ENCODE measurements at places on chromosomes 2 and 18.

DNA sequence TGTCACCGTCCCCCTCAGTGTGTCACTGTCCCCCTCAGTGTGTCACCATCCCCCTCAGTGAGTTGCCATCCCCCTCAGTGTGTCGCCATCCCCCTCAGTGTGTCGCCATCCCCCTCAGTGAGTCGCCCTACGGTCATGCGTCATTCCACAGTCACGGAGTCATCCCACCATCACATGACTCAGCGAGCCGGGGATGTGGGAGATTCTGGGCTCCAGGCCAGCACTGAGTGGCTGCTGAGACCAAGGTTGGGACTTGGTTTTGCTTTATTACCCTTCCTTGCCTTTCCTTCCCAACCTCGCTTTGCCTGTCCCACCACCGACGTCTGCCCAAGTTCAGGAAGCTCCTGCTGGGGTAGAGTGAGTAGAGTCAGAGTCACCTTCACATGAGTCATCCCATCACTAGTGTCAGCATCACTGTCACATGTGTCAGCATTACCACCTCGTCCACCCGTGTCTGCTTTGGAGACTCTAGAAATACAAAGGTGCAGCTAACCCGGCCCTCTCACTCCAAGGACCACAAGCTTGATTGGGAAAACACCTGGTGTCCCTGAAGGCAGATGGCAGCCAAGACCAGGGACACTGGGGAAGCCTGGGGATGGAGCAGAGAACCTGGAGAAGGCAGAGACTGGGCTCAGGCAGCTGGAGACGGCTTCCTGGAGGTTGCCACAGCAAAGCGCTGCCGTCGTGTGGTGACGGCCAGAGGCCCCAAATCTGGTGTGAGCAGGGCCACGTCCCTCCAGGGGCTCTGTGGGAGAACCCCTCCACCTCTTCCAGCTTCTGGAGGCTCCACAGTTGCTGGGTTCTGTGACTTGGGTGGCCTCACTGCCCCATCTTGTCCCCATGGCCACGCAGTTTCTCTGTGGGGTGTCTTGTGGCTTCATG is 485.2 kb upstream of the SALL3 start:
- DNase-seq, result no peak

DNA sequence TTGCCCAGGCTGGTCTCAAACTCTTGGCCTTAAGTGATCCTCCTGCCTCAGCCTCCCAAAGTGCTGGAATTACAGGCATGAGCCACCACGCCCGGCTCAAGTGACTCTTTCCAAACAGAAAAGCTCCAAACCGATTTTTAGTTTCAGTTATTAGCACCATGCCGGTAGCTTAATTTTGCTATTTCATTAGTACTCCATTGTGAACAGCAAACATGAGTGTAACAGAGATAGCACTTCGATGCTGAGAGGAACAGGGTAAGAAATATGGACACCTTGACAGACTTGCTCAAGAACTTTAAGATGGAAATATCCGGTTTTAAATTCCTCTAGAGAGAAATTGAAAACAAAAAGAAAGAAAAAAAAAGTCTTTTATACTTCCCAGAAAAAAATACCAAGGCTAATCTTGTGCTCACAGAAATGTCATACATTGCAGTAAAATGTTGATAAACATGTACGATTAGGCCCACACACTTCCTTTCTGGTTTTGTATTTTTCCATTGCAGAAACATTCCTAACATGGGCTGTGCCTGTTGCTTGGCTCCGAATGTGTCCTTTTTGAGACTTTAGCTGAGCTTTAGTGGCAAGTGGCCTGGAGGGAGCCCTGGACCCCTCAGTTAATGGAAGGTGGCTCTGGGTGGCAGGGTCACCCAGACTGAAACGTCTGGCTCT is 18.3 kb downstream of the FHL2 start:
- DNase-seq, result no peak

- DNase-seq, result peak; percentile 80
Measured at GRCh38 chr18:9750606-9751304, 42.7 kb downstream of the RAB31 start.

- no peak for DNase-seq
Measured at GRCh38 chr2:117718048-117718447, 96.4 kb upstream of the DDX18 start.

GRCh38 chr2:50086450-50086849 is 932.1 kb upstream of the FSHR start:
- DNase-seq, result no peak

DNA sequence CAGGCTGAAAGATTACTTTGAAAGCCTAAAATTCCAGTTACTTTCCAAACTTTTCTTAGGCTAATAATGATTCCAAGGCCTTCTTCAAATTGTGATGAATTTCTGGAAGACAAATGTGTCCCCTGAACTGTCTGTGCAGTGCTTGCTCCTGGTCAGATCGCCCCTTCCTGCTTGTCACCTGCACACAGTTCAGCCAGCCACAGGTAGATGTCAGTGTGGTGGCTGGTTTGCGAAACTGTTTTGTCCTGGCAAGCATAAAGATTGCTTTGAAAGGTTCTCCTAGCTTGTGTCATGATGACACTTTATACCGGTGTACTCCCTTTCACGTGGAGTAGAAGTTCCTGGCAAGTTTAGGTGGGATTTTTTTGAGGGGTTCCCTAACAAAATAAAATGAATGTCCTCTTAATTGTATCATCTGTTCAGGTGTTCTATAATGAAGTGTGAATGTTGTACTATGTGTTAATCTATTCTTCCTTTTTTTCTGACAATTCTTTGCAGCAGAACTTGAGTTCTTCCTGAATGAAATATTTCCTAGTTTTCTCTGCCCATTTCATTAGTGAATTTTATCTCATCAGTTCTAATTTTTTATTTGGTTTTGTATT is 298.8 kb downstream of the ZNF407 start:
- no peak for DNase-seq

DNA sequence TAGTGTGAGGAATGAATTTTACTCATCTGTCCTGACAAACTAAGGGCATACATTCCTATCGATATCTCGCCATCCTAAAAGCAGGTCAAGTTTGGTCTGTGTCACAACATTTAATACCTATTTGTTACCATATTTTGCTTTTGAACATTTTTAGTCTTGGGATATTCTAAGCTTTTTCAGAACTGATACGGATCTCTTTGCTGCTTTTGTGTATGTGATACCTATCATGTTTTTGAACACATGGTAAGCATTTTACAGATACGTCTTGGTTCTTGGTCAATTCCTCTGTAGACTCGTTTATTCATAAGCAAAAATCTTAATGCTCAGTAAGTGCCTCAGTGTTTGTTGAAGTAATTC is 592 bp downstream of the ZNF397 start:
- no peak for DNase-seq

GRCh38 chr2:152622219-152622618 is 95.0 kb downstream of the PRPF40A start:
- no peak for DNase-seq

- no peak for DNase-seq
Measured at GRCh38 chr2:144434425-144435222, 85.3 kb downstream of the ZEB2 start.

GRCh38 chr2:47964722-47965434 is 58.6 kb upstream of the FBXO11 start:
- DNase-seq, result no peak

DNA sequence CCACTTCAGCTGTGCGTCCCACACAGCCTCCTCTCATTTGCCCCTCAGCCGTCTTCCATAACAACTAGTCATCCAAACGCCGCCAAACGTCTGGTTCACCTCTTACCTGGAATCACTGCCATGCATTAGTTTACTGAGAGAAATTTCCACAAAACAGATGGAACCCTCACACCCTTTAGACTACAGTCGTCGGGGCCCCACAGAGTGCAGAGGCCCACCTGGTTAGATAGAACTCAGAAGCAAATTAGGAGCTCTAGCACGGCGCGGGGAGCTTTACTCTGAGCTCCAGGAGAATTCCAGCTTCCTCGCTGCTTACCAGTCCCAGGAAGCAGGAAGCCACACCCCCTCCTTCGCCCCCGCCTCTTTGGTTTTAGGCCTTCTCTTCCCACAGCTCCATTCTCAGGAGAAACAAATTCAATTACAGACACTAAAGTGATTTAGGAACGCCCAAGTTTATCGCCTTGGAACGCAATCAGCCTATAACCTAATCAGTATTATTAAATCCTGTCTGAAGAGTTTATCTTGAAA is 9.4 kb downstream of the RNU2-63P start:
- no peak for DNase-seq

DNA sequence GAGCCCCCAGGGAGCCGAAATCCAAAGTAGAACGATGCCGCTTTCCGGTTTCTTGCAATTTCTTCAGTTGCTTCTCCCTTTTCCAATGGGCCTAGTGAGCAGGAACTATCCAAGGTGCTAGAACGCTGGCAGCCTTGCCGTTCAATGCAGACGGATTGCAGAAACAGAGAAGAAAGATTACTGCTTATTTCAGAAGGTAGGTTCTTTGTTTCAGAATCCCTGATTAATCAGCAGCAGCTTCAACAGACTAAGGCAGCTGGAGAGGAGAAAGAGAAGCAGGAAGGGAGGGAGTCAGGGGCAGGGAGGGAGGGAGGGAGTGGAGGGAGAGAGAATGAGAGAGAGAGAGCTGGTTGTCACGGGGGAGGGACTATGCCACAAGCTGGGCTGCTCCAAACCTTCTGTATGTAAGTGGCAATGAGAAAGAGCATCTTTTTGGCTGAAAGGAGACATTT is 576 bp downstream of the NYAP2 start:
- DNase-seq, result peak; percentile 0

DNA sequence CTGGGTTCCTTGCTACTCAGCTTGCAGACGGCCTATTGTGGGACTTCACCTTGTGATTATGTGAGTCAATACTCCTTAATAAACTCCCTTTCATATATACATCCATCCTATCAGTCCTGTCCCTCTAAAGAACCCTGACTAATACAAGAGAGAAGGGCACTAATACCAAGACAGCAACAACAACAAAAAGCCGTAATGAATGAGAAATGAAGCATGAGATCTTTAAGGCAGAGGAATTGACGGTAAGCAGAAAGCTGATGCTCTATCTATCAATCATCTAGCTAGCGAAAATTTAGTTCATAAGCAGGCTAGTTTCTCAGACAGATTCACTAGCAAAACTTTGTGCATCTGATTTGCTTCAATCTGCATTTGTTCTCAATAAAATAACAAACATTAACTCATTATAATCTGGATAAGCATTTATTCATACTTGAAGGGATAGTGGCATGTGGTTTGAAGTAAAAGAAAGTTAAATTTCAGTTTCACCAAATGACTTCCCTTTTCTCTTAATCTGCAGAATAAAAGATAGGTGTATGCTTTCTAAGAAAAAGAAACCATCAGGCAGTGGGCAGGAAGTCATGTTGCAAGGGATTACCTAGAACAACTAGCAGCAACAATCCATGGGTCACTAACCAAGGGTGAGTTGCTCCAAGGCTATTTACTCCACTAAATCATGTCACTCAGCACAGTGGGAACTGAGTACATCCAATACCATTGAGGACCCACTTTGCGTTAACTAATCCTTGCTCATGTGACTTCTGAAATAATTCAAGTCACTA is 376.5 kb downstream of the TMEM182 start:
- DNase-seq, result no peak

DNA sequence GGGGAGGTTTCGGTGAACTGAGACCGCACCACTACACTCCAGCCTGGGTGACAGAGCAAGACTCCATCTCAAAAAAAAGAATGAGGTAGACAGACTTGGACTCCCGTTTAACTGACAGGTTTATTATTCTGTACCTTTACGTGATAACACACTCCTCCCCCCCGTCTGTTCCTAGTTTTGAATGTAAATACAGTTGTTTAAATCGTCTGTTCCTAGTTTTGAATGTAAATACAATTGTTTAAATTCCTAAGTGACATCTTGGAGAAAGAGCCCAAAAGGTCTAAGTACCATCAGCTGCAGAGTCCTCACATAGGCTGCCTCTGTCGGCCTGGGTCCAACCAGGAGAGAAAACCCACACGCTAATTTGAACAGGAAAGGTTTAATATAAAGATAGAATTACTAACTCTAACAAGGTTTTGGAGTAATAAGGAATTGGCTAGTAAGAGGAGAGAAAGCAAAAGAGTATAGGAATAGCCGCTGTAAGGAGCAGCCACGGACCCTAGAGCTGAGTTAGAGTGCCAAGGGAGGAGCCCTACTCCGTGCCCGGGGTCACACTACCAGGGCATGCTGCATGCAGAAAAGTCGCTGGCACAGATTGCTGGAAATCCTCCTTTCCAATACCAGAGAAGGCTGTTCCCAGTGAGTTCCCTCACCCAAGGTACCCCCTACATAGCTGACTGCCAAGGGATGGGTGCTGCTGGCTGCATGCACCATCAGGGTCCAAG is 83.5 kb upstream of the RANBP2 start:
- no peak for DNase-seq

- no peak for DNase-seq
Measured at GRCh38 chr2:46294176-46294836, 2.9 kb upstream of the EPAS1 start.

DNA sequence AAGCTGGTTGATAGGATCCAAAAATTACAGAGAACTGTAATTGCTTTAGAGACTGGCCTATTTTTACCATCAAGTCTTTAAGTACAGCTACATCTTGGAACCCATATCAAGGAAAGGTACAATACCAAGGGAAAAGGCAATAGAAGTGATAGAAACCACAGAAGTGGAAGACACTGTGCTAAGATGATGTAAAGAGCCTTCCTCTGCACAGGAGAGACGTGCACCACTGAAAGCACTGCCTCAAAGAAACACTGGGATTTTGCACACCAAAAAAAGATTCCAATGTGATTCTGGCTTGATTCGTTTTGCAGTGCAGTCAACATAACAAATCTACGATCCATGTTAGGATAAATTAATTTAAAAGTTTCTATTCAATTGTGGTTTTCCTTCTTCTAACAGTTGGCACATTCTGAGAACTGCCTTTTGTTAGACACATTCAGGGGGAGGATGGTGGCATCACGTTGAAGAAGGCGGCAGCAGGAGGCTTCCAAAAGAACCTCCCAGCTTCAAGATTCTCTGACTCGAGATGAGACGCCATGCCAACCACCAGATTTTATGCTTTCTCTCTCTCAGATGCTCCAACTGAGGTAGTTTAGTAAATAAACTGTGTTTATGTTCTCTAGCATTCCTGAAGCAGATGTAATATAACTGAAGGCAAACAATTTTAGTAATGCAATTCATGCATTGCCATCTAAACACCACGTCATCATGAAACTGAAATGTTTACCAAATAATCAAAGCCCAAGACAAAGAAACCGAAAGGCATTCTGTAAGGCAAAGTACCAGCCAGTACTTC is 102.9 kb downstream of the BCL2 start:
- no peak for DNase-seq

- DNase-seq, result peak; percentile 72
Measured at GRCh38 chr2:196170606-196171247, 651 bp downstream of the STK17B start.

DNA sequence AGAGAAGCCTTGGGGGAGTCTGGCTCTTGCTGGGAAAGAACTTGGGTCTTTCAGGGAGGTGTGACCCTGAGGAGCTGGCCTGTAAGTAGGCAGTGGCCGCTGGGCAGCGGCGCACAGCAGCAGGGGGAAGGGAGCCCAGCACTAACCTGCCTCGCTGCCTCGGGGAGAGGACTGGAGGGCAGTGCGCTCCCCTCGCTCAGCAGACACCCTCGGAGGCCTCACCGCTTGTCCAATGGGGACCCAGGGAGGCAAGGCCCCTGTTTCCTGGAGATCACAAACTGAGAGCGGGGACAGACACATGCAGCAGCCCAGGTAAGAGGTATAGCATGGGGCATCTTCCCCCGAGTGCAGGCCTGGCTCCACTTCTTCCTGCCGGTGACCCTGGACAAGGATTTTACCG is 3.3 kb downstream of the DNMT3A start:
- no peak for DNase-seq

- DNase-seq, result no peak
Measured at GRCh38 chr2:198571393-198571792, 767.0 kb downstream of the PLCL1 start.

GRCh38 chr2:55092439-55092838 is 42.2 kb upstream of the RTN4 start:
- no peak for DNase-seq

GRCh38 chr2:55252832-55253231 is 16.2 kb downstream of the MTIF2 start:
- no peak for DNase-seq

Measured in Kasumi-1 (cell line).